ENCODE measurements at places on chromosomes 7 and 10.
A peak's percentile ranks its signal among the peaks of the same experiment; 100 is the strongest.

DNA sequence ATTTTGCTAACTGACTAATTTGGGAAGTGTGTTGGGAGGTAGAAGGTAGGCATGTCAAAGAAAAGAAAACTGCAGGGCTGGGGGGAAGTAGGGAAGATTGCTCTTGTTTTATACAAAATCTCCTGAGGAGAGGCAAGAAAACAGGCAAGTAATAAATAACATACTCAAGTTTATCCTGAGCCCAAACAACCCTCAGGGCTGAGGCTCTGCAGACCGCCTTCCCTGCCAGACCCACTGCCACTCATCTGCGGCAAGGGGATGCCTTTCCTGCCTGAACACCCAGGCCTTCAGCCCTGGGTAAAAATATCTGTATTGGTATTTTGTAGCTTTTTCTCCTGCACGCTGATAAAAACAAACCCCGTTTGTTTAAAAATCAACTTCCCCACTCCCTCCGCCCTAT is 399.8 kb upstream of the NFE2L3 start:
- DNase-seq: no peak

DNA sequence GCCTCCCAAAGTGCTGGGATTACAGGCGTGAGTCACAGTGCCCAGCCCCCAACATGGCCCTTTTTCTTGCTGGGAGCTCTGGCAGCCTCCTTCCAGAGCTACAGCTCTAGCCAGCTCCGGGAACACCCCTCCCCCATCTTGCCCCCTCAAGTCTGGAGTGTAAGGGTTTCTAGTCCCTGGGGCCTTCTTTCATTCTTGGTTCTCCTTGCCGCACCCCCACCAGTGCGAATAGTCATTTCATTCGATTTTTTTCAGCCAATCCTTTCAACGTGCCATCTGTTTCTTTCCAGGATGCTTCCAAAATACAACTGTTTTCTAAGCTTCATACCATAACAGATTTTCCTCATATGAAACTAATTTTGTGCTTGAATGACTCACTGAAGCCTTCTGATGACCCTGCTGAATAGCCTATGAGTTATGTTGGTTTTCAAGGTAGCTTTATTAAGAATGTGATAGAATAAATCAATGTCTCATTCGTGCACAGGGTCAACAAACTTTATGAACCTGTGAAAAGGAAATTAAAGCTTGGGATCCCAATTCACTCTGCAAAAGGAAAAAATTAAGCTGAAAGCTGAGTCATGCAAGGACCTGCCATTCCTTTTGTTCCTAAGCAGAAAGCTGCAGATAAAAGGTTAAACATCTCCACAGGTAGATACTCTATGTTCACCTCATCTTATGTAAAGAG is 38.6 kb downstream of the CDC14C start:
- no peak for DNase-seq

DNA sequence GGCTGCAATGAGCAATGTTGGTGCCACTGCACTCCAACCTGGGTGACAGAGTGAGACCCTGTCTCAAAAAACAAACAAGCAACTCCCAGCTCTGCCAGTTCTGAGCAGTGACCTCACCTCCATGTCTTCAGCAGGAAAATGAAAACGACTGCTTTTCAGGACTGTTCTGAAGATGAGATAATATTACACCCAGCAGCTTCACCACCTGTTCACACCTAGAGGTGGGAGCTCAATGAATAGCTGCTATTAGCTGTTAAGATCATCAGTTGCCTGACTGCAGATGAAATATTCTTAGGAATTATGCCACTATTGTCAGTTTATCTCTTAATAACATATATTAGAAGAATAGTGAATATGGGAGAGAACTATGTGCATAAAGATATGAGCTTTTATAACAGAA is 48.4 kb upstream of the CYTH3 start:
- no peak for DNase-seq

- DNase-seq: no peak
These were observed 43.0 kb upstream of the HECTD2 start for GRCh38 chr10:91367127-91367531.

GRCh38 chr10:6365384-6365783 is 162.7 kb downstream of the PFKFB3 start:
- no peak for DNase-seq

DNA sequence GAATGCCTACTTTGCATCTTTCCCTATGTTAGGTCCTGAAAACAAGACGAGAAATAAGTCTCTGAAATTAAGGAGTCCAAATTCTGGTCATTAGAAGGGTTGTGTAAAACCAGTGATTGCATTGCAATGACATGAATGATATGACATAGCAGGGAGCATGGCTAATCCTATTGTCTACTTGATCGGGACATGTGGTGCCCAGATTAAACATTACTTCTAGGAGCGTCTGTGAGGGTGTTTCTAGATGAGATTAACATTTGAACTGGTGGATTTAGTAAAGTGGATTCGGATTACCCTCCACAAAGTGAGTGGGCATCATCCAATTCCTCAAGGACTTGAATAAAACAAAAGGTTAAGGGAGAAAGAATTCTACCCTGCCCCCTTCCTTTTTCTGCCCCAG is 434.9 kb upstream of the KLF6 start:
- no peak for DNase-seq

- DNase-seq: no peak
These were observed 77.6 kb upstream of the LEP start for GRCh38 chr7:128163473-128163872.

DNA sequence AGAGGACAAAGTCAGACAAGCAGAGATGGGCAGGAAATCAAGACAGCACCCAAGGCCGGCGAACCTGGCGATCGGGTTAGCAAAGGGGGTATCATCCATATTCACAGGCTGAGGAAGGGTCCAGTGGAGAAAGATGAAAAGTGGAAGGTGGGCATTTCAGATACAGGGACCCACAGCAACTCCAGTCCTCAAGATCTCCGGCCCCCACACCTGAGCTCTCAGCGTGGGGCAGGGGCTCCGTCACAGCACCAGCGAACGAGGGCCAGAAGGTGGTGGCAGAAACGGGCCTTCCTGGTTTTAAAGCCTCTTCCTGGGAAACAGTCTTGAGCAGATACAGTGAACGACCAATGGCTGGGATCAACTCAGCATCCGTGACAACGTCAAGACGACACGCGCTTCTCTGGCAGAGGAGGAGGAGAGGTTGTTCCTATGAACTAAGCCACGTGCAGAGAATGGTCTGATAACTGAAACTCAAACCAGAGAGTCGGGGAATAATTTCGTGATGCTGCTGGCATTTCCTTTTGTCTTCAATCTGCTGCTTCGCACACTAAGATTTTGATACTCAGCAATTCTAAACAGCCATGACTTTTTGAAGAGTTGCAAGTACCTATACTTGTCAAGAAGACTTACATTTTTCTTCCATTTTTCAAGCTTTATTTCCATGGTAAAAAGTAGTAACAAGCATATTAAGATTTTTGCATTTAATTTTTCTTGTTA is 219.8 kb downstream of the ZMYND11 start:
- DNase-seq: no peak

- DNase-seq: no peak
These were observed 11.5 kb downstream of the IKZF1 start for GRCh38 chr7:50315739-50316671.

- no peak for DNase-seq
These were observed 3.6 kb downstream of the HOXA1 start for GRCh38 chr7:27091941-27092818.

GRCh38 chr7:106065575-106066500 is 46.3 kb downstream of the SYPL1 start:
- DNase-seq: no peak

DNA sequence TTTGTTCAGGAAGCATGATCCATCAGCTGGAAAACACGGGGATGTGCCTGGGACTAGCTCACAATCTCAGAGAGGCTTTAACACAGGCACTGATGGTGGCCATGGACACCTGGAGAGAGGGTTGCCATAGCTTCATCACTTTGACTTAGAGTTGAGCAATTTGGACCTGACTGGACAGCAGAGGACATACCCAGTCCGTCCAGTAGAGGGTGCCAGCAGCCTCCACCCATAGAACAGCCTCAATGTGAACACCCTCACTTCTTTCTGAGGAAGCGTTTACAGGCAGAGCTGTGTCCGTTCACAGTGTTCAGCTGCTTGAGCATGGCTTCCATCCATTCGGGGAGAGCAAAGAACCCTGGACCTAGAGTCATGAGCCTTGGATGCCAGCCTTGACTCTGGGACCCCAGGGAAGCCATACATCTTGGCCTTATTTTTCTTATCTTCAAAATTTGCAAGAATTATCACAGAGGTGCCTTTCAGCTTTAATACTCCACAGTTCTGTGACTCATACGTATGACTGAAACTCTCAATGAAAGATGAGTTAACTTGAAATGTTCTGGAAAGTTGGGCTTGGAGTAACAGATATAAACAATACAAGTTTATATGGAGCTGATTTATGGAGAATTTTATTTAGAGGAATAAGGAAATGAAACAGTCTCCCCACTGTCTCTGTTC is 302.9 kb upstream of the PODXL start:
- DNase-seq: peak; percentile 22

DNA sequence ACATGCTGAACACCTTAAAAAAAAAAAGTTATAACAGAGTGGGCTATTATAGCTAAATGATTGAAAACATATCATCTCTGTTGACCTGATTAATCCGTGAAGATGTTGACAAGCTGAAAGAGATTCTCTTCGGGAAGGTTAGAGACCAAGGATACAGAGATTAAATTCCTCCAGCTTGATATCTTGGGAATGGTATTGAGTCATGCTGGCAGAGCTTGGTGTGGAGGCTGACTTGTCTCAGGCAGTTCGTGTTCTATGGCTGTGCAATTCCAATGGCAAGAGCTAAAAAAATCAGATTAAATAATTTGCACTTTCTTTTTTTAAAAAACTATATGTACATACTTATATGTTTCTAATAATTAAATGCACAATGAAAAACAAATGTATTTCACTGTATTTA is 24.9 kb upstream of the CACNA2D1 start:
- DNase-seq: no peak

GRCh38 chr7:20713792-20714191 is 72.9 kb downstream of the SP8 start:
- no peak for DNase-seq

GRCh38 chr10:91416339-91416855 is 6.3 kb downstream of the HECTD2 start:
- DNase-seq: no peak

- DNase-seq: no peak
These were observed 637.4 kb upstream of the MKI67 start for GRCh38 chr10:128763588-128763987.

GRCh38 chr10:24408365-24408764 is 199.4 kb downstream of the KIAA1217 start:
- no peak for DNase-seq

- no peak for DNase-seq
These were observed 193.1 kb upstream of the POM121L12 start for GRCh38 chr7:52842202-52842900.

- DNase-seq: no peak
These were observed 81.7 kb downstream of the WIPF3 start for GRCh38 chr7:29888006-29888405.

DNA sequence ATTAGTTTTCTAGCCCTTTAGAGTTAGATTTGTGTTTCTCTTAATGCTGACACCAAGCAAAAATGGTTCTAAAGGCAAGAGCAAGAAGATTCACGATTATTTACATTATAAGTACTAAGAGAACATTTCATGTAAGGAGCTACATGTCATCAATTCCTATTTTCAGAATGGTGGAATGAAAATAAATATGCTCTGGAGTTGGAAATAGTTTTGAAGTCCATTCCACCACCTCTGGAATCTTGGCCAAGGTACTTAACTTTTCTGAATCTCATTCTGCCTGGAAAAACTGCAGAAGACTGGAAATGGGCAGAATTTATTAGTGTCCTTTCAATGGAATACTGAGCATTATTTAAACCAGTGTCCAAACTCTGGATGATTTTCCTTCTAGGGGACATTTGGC is 125.1 kb upstream of the RAB11FIP2 start:
- DNase-seq: no peak

DNA sequence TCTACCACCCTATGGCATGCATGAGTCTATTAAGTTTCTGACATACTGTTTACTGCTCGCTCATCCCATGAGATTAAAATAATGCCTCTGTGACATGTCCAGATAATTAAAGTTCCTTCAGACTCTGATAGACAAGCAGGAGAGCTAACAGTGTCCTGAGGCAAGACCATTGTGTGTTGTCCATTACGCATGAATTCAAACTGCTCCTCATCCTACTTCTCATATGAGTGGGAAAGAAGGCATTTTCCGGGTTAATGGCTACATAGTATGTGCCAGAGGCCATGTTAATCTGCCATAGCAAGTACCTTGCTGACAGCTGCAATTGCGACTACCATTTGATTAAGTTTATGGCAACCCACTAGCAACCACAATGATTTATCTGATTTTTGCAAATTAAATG is 113.3 kb downstream of the GNAI1 start:
- no peak for DNase-seq

DNA sequence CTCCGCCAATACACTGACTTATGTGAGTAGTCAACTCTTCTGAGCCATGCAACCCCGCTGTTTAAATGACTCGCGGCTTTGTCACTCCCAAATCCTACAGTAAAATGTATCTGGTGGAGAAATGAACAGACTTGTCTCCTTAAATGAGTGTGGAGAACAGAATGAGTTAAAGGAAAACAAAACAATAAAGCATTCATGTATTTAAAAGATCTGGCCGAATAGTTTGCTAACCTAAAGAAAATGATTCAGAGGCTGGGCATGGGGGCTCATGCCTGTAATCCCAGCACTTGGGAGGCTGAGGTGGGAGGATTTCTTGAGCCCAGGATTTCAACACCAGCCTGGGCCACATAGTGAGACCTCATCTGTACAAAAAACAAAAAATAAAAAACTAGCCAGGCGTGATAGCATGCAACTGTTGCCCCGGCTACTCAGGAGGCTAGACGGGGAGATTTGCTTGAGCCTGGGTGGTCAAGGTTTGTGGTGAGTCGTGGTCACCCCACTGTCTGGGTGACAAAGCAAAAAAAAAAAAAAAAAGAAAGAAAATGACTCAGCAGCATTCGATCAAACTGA is 86.5 kb upstream of the PFKP start:
- DNase-seq: no peak
